ENCODE measurements at places on chromosomes 3 and 15.

DNA sequence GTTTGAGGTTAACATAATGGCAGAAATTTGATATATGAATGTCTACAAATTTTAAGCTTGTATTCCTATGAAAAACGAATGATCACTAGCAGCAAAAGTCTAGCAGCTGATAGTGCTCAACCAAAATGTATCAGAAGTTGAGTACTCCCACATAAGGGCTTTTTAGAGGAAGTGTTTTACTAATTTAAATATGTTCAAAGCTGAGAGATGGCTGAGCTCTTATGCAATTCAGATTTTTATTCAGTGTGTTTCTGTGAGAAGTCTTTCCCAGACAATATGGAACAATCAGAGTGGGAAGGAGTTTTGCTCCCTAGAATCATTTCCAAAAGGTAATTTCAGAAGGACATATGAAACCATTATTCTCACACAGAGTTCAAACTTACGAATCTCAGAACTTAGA, 327.0 kb downstream of the ZPLD1 start:
- no peak for DNase-seq

DNA sequence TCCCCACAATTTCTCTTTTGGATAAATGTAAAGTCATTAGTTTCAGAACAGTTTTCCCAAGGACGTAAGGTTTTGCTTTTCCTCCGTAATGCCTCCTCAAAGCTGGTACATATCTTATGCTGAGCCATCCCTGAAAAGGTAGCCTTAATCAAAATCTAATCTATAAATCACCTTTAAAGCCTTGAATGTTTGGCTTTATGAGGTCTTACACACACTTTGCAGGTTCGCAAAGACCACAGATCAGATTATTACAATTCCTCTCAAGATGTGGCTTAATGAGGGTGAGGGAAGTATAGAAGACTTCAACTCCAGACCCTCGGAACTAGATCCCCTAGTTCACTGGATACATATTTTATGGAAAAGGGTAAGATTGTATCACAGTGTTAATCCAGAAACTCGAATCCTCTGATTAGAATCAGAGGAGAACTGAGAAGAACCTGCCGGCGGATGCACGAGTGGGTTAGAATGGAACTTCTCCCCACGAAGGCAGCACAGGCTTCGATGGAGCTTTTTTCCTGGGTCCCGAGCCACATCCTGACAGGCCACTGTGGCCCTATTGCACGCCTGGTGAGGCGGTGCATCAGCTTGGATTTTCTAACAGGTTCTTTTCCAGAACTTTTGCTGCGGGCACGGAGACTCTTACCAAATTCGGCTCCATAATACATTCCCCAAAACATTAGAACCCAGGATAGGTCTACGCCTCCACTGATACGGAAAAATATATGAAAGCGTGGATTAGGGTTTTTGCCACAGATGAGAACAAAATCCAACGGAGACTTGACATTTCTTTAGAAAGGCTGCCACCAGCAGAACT, 1.2 kb downstream of the CTXND1 start:
- DNase-seq = no peak

DNA sequence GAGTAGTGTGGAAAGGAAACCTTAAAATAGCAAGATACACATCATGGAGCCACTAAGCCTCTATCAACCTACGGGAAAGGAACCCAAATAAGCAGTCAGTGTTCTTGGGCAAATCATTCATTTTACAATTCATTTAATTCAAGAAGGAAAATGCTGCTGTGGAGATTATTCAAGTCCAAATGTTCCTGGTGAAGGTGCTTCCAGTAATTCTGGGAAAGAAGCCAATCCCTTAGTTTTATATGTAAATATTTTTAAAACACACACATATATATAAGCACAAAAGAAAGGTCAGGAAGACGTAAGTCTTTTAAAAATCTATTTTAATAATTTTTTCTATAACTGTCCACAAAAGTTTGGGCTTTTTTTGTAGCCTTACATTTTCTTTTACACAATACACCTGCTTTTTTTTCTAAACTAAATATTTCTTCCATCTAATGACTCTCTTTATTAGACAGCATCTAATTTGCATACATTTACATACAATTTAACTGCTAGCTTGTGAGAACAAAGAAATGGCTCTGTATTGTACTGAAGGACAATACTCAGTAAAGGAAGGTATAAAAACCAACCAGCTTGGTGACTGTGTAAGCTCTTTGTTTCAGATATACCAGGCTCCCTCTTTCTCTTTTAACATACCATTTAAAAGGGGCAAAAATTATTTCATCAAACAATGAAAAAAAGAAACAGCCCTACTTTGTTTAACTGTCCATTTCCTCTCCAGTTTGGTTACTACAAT, 269.5 kb downstream of the ZBTB20 start:
- no peak for DNase-seq

DNA sequence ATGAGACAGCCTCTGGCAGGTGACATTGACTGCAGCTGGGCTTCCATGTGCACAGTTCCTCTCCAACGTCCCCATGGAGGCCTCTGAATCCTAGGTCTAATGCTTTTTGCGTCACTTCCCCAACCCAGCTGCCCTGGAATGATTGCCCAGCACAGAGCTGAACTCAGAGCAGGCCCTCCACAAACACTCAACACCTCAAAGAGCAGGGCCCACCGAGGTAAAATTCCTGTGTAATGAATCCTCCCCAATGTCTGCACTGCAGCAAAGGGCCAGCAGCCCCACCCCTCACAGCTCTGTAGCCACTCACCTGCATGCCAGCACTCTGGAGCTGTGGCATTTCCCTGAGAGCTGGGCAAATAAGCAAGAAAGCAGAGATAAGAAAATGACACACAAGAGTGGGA, 42.6 kb upstream of the DUSP7 start:
- DNase-seq = no peak

DNA sequence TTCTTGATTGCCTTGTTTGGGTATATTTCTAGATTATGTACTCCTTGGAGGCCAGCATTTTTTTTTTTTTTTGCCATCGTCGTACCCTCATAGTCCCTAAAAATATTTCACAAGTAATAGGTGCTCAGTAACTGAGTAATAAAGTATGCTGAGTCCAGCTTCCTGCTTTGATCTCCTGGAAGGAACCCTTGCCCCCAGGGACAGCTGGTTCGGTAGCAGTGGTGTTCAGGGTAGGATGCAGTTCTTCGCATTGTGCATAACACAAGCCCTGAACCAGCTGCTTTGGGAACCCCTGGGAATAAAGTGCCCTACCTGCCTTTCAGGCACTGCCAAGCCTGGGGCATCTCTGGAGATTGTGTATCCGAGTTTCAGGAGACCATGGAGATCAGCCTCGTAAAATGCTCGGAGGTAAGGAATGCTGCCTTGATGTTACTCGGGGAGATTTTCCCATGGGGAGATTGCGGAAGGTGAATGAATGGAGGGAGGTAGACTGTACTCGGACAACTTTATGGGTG, 7.6 kb downstream of the MYZAP start:
- no peak for DNase-seq

DNA sequence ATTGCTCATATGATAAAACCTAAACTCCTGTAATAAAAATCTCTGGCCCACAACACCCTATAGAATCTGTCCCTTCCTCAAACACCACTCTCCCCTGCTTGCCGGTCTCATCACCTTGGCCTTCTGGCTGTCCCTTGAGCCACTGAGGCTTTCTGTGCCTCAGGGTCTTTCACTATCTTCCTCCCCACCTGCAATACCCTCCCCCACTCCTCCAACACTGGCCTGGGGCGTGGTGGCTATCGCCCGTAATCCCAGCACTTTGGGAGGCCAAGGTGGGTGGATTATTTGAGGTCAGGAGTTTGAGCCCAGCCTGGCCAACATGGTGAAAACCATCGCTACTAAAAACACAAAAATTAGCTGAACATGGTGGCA, 3.3 kb upstream of the CSK start:
- DNase-seq = no peak

DNA sequence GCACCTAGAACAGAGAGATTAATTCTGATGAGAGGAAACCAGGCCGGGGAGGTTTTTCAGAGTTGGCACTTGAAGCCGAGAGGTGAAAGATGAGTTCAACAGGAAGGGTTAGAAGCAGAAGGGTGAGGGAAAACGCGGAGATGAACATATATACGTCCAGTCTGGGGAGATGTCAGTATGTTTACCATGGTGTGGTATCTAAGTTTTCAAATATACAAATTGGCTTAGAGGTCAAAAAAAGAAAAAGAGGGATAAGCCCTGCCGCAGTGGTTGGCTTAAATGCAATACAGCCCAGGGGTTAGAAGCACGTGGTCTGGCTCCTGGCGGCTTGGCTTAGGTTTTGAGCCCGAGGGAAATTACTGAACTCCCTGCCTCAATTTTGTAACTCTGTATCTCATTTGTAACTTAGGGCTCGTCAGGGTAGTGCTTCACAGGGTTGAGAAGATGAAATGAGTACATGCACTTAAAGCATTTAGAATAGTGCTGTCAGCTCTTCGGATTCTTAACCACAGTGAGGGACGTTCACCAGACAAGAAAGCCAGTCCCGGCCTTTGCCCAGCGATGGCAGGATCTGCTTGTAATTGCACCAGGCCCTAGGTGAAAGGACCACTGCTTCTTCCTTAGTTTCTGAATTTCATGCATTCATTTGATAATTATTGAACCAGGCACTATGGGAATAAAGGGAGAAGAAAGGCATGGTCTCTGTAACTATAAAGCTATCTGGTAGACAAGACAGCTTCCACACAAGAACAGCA, 6.4 kb downstream of the HES1 start:
- no peak for DNase-seq

DNA sequence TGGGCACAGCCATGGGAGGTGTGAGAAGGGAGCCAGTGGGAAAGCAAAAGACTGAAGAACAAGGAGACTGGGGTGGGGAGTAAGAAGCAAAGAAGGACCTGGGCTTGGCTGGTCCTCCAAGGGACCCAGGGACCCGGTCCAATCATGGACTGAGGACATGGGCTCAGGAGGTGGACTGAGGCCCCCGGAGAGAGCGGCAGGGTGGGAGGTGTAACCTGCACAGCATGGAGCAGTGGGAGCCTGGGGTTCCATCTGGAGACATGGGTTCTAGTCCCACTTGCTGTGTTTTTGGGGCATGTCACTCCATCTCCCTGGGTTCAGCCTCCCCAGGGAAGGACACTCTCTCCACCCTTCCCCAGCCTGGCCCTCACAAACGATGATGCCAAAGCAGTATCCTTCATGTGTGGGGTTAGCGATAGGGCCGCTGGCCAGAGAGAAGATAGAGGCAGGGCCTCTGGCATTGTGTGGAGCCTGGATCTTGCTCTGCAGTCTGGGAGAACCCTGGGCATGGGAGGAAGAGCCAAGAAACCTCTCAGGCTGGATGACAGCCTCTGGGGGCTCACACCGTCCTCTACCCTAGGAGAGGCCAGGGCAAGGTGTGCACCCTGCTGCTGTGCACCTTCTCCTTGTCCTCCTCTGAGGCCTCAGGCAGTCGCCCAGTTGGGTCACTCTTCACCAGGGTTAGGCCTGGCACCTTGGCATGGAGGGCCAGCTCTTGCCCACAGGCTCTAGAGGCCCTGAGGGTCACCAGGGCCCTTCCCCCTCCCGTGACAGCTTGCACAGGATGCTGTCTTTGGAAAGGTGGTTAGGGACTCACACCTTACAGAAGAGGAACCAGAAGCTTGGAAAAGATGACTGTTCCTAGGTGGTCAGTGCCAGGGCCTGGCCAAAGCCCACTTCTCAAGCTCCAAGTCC, 26.0 kb downstream of the FBXW12 start:
- no peak for DNase-seq

DNA sequence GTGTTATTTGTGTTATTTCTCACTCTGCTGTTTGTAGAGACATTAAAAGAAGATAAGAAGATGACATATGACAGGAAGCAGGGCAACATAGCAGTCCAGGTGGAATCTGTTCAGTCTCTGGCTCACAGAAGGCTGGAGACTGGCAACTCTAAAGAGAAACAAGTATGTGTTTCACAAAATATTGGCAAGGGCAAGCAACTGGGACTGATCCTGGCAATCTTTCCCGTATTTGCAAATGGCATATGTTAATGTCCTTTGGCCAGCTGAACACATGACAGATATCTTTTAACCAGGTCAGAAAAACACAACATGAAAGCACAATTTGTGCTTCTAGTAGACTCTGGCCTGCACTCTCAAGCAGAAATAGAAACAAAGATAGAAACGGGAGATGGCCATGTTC, 1354.1 kb upstream of the EPHA6 start:
- DNase-seq = no peak

DNA sequence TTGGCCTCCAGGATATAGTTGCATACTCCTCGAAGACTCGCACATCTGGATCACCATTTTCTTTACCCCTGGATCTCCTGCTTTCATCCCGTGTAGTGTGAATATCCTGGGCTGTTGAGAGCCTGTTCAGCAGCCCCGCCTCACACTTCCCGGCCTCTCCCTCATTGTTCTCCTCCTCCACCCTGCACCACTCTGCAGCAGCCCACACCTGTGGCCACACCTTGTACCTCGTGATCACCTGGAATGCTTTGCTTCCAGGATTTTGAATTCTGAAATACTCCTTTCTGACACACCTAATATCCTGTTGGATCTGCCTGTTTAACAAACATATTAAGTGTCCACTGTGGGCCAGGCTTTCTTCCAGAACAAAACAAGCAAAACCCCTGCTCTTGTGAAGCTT, 14.4 kb downstream of the ABHD17C start:
- no peak for DNase-seq

- no peak for DNase-seq
These were observed 693.7 kb downstream of the MCTP2 start for GRCh38 chr15:94924971-94925598.

DNA sequence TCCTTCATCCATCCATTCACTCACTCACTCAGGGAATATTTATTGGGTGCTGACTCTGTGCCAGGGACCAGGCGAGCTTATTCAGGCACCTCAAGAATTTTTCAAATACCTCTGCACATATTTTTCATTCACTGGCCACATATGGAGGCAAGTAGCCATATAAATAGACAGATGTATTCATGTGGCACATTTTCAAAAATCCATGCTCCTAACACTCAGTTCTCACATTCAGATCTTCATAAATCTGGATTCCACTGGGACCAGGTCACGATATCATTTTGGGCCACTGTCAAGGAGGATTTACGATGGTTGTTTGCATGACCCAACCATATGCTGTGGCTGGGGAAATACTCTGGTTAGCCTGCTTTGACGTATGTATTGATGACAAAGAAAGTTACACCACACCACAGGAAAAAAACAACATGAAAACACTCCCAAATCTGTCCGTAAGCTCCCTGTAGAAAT, 241.8 kb upstream of the LRTM1 start:
- peak; percentile 100 for DNase-seq

DNA sequence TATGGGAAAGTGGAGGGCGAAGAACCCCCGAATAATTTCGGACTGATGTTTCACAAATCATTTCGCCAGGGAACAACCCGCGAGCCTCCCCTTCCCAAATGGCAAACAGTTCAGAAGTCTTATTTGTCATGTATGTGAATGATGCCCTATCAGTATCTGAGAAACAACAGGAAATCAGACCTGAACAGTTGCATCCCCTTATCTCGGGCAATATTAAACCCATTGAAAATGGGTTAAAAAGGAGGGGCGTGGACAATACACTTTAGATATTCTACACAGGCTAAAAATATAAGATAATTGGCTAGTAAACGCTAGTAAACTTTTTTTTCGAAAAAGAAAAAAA, 1003.3 kb upstream of the NR2F2 start:
- no peak for DNase-seq

DNA sequence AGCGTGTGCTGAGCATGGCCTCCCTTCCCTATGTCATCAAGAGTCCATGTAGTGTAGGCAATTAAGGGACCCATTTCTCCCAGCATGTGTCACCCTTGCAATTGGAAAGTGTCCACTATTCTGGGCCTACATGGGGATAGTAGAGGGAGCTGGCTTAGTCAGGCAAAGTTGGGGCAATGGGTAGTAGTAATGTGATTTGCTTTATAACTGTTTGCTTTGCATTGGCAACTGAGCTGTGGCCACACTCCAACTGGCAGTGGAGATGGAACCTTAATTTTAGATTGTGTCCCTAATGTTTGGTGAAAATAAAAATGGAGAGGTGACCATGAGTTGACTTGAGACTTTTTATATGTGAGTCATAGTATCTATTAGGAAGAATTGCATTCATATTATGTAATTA, 97.7 kb upstream of the SAMMSON start:
- DNase-seq = no peak

Measured in RPMI7951 (cell line).